A549 treated with Hydrocortisone at 1 μM for 4 hours (cell line): ENCODE measurements at places on chromosomes 13 and 19. TPM values are rescaled to one million over a fixed set of nuclear protein-coding genes. Genes with fewer than 3 reads are reported as not detected.

CYP2A7 gene
- total RNA-seq = not detected in 5 replicates

ZNF416 gene
- total RNA-seq = 3.6 to 4.9 TPM (median 4.5 TPM) in 5 replicates

TMEM238 gene
- 1.4 to 10.5 TPM (median 8.0 TPM) in 5 replicates for total RNA-seq

ZNF491 gene
- not detected in 5 replicates for total RNA-seq
